ENCODE measurements at places on chromosomes 11 and 22.

GRCh38 chr11:129322941-129323340 is 52.7 kb upstream of the BARX2 start:
- no peak for DNase-seq

- no peak for DNase-seq
Observed at GRCh38 chr11:118888398-118888797, 4.7 kb downstream of the CXCR5 start.

- DNase-seq = no peak
Observed at GRCh38 chr22:42655693-42656092, 6.5 kb upstream of the CYB5R3 start.

DNA sequence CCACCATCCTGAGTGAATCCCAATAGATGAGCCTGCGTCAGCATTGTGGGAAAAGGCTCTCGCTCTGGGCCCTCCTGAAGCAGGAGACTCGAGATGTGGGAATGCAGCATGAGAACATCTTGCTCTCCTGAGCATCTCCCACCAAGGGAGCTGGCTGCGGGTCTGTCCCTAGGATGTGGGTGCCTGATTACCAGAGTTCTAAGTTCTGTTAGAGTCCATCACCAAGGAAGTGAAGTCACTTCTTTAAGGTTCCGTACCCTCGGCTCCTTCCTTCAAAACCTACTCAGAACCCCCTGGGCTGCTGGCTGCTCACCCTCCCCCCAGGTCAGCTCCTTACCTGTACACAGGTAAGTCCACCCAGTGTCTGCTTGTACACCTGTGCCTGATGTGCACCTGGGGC is 100.5 kb upstream of the IGLL5 start:
- DNase-seq = no peak

Data from CD4-positive, alpha-beta T cell treated with Interleukin-17A for 4 hours (primary cell).